NCI-H146 (cell line): ENCODE measurements at places on chromosomes 11 and 22.

- no peak for DNase-seq
These were observed 419.0 kb downstream of the LRRC4C start for GRCh38 chr11:41040474-41040873.

DNA sequence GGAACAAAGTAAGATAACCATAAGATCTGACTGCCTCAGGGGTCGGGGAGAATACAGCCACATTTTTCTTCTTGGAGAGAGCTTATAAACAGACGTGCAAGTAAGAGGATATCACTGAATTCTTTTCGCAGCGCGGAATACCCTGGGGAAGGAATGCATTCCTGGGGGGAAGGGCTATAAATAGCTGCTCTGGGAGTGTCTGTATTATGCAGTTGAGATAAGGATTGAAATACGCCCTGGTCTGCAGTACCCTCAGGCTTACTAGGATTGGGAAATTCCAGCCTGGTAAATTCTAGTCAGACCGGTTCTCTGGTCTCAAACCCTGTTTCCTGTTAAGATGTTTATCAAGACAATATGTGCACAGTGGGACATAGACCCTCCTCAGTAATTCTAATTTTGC lies 1491.7 kb upstream of the RAG2 start:
- no peak for DNase-seq

GRCh38 chr11:1762537-1763302 lies 1.0 kb downstream of the CTSD start:
- DNase-seq: no peak

DNA sequence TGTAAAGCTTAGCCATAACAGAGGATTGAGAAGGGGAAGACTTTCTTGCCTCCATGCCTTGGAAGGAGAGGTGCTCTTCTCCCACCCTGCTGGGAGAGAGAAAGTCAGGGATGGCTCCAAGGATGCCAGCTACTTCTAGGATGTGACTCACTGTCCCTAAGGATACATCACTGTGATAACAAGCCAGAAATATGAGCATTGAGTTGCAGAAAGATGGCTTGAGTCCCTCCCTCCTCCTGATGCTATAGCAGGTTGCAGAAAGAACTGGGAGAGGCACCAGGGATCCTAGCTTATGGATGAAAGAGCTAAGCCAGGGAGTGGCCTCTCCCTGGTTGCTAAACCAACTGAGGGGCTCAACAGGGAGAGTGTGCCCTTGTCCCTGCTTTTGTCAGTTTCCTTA lies 27.8 kb upstream of the FJX1 start:
- no peak for DNase-seq

GRCh38 chr11:69667619-69668604 lies 7.2 kb downstream of the LTO1 start:
- DNase-seq: peak; percentile 34

GRCh38 chr11:92954003-92954402 lies 15.4 kb upstream of the MTNR1B start:
- DNase-seq: peak; percentile 76

DNA sequence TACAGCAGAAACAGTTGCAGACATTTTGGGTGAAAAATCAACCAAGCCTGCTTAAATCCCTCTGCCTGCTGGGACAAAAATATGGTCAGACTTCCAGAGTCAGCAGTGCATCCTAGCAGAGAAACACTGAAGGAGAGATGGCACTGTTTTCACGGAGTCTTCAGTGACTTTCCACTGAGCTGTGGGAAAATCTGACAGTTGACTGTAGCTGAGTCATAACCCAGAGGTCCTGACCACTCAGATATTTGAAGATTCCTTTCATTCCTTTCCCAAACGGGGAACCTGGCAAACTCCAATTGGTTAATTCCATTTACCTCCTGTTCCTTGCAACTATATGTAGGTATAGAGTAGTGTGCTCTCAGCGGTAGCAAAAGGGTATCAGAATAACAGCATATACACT lies 20.9 kb upstream of the UPB1 start:
- no peak for DNase-seq

- no peak for DNase-seq
These were observed 9.0 kb upstream of the KCTD14 start for GRCh38 chr11:78032090-78032489.

DNA sequence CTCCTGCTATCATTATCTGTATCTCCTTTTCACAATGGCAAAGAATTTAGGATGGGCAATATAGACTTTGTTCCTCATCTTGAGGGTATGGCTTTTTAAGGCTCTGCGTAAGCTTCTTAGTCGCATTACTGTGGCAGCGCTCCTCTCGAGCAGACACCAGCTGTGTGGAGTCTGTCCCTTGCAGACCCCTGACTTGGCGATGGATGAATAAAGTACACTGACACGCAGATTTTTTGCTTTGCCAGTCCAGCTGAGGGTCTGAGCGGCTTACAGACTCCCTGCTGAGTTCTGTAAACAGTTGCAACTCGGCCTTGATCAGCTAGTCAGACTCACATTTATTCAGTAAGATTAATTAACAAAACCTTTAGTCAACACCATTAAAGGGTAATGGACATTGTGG lies 390.0 kb upstream of the CNTN5 start:
- peak; percentile 59 for DNase-seq

DNA sequence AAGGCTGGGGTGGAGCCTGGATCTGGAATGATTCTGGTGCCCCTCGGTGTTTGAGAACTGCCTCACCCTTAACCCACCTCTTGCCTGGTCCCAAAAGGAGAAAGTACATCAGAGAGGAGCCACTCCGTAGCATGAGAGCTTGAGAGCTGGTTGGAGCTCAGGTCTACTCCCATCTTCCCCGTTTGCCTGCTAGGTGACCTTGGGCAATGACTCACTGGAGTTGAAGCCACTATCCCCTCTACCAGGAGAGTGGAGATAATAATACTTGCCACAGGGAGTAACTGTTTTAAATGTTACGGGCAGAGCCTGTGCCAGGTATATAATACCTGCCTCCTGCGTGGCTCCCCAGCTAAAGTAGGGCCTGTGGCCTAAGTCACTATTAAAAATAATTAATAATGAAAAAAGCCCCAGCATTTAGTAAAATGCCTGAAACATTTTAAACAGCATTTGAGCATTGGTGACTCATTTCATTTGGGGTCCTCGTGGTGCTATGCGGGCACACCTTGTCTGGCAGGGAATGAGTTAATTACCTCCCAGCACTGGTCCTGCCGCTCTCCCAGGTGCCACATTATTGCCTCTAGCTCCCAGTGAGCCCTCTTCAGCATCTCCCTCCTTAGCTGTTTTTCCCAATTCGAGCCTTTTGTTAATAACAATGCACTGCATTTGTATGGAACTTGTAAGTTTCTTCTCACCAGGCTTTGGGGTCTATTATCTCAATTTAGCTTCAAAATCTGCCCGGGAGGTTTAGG lies 22.5 kb downstream of the CYTH4 start:
- no peak for DNase-seq

DNA sequence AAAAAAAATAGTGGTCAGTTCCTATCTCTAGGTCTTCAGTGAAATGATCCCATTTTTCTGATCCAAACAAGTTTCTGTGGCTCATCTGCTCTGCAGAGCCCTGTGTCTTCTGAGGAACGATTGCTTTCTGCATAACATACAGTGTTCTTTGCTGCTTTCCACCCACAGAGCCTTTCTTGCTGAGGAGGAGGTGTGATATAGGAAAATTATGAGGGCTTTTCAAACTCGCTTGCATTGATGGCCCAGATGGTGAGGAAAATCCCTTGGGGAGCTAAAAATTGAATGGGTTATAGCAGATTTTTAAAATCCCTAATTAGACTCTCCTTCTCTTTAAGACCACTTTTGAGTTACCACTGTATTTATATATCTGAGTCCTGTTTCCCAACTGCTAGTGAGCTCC lies 31.3 kb downstream of the JAM3 start:
- DNase-seq: no peak

DNA sequence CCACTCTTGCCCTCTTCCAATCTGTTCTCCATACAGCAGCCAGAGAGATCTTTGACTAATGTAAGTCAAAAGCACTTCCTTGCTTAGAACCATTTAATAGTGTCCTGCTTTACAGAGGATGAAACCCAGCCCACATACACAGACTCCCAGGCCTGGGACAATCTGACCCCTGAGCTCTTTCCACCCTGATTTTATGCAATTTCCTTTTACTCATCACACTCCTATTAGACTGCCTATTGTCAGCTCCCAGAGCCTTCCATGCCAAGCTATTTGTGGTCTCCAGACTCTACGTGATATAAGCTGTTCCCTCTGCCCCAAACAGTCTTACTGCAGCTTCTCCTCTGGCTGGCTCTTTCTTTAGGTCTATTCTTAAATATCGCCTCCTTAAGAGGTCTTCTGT lies 28.1 kb downstream of the ME3 start:
- no peak for DNase-seq

- DNase-seq: no peak
These were observed 596.7 kb downstream of the JRKL start for GRCh38 chr11:96986516-96986915.
